ENCODE measurements at places on chromosomes 11 and 22. TPM values are rescaled to one million over a fixed set of nuclear protein-coding genes. Genes with fewer than 3 reads are reported as not detected.

DNA sequence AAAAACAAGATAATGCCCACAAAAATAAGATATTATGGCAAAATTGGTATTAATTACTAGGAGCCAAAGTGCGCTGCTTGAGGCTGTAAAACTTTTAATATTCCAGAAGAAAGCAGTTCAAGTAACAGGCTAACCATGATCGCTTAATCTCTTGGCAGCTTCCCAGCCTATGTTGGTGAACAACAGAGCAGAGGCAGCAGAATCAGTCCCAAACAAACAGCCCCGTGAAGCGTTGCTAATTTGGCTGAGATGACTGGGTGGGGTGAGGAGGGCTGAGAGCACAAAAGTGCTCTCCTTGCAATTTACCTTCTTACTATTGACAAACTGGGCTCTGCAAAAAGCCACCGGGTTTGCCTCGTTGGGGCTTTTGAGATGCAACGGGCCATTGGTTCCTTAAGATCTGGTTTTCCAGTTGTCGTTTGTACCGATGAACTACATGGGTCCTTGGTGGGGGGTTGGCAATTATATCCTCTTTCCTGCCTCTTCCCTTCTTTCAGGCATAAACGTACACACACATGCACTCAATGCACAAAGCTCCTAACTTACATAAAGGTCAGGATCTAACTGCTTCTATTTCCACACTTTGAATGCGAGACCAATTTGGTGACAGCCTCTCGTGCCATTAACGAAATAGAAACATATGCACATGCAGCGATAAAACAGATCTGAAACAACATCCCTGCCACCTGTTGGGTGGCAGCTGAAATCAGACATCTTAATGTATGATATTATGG is 407.6 kb upstream of the CADM1 start:
- H3K27me3 ChIP-seq: no peaks in the 10 kb centered on the region
- no peaks in the 10 kb centered on the region for H3K4me1 ChIP-seq
- H3K4me3 ChIP-seq: no peak overlapping the region
- H3K27ac ChIP-seq: no peak overlapping the region
- no peaks in the 10 kb centered on the region for H3K36me3 ChIP-seq
- no peak for DNase-seq

DNA sequence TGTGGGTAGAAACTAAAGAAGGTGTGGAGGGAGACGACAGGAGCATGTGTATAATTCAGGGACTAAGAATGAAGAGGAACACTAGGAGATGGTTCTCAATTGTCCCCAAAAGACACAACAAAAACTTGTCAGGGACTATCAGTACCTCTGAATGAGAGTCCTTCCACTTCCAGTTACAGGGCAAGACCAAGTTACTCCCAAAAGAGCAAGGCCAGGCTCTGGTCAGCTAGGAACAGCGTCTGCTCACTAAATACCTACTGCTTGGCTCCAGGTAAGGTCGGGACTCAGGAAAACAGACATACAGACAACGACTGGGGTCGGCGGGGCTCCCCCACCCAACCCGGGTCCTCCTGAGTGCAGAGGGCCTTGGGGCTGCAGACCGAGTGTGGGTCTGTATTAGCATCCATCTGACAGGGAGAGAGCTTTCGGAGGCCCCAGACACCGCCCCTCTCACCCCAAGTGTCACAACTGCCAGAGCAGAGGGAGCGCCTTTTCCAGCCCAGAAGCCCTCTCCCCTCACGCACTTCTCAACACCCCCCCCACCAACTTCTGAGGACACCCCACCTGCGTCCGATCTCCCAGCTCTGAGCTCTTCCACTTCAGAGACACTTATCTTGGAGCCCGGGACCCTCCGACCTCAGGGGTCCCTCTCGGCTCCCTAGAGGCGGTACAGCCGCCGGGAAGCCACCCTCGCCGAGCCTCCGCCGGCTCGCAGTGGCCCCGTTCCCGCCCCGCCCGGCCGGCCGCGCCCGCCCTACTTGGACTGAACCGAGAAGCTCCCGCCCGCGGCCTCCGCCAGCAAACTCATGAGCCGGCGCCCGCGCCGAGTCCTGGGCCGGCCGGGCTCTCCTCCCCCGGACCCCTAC is 522 bp downstream of the RHOG start:
- no peaks in the 10 kb centered on the region for H3K4me1 ChIP-seq
- peak overlapping the region; percentile 95 for H3K27ac ChIP-seq
- H3K27me3 ChIP-seq: no peaks in the 10 kb centered on the region
- no peak for DNase-seq
- peak overlapping the region; percentile 99 for H3K4me3 ChIP-seq

DNA sequence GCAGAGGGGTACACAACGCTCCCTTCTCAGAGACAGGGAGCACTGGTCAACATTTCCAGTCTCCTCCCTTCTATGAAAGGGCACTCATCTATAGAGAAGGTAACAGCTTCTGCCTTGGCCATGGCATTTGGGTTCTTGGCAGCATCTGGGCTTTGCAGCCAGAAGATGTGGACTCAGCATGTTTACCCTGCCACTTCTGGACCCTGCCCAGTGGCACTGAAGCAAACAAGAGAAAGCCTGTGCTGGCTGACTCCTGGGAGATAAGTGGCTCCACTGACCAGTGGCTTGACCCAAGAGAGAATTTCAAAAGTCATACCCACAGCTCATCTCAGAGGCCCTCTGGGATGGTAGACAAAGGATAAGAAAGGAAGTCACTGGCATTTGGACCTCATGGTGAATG is 8.0 kb downstream of the CSNK2A3 start:
- H3K4me1 ChIP-seq: peaks cover 21% of the 10 kb centered on the region
- H3K36me3 ChIP-seq: no peaks in the 10 kb centered on the region
- no peak overlapping the region for H3K4me3 ChIP-seq
- no peaks in the 10 kb centered on the region for H3K27me3 ChIP-seq

GRCh38 chr11:59154610-59155009 is 12.0 kb downstream of the FAM111A start:
- no peak overlapping the region for H3K4me3 ChIP-seq
- H3K36me3 ChIP-seq: peaks cover 8% of the 10 kb centered on the region
- no peak for DNase-seq

DNA sequence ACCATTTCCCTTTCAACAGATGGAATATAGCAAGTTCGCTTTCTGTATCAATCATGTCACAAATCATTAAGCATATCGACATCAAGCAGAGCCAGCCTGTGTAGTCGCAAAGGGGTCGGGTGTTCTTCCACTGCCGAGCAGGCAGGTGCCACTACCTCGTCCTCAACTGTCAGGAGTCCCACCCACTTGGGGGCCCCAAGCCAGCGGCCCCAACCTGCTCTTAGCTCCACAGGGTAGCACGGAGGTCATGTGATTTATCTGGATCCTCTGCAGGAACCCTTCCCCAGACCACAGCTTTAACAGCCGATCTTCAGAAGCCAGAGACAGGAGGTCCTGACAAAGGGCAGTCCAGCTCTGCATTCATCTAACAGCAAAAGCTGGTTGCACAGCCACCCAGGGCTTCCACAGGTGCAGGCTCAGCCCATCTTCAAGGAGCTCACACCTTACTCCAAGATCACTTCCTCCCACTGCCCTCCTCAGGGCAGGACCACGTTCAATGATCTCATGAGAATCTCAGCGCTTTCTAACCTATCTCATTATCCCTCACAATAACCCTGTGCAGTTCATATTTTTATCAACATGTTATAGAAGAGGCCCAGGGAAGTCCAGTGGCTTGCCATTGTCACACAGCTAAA is 110.2 kb downstream of the TRIM29 start:
- no peaks in the 10 kb centered on the region for H3K4me1 ChIP-seq
- no peaks in the 10 kb centered on the region for H3K27me3 ChIP-seq
- no peaks in the 10 kb centered on the region for H3K36me3 ChIP-seq
- H3K4me3 ChIP-seq: no peak overlapping the region
- no peak for DNase-seq

DNA sequence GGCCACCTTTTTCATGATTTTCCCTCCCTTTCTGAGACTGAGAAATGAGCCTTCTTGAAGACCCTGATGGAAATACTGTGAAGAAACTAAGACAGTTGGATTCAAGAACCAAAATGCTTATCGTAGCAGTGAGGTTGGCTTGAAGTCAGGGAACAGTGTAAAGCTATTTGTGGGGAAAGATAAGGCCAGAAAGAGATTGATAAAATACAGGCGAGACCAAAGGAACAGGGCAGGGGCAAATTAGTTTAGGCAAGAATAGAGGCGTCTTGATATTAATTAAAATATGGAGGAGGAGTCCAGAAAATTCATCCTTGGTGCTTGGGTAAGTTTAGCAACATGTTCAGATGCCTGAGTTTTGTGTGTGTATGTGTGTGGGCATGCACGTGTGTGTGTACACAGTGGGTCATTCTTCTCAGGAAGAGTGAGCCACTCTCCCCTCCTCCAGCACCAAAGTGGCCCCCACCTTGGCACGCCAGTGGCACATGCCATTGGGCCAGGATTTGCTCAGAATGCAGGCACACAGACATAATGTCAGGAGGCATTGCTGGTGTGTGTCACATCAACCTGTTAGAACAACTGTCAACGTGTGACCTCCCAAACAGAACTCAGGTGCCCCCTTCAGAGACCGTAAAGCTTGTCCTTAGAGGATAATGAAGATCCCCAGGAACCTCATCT is 3.9 kb upstream of the EHF start:
- H3K4me3 ChIP-seq: no peak overlapping the region
- DNase-seq: no peak

DNA sequence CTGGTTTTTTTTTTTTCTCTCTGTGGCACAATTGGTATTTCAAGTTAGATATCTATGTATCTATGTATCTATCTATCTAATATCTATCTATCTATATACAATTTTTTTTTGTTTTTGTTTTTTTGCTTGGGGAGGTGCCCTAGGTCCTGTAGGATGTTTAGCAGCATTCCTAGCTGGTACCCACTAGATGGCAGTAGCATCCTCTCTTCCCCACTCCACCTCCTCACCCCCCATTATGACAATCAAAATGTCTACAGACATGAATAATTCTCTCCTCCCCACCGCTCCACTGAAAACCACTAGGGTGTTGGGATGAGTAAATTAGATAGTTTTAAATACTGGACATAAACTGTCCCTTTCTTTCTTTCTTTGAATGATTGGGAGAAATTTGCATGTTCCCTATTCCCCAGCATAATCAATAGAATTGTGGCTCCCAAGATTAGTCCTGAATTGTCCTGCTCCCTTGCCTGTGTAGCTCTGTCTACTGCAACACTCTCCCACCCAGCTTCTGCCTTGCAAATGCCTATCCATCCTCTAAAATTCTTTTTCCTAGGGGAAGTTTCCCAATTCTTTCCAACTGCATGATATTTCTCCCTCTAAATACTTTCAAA is 1152.4 kb downstream of the LRRC4C start:
- H3K27me3 ChIP-seq: no peaks in the 10 kb centered on the region
- H3K36me3 ChIP-seq: no peaks in the 10 kb centered on the region
- no peaks in the 10 kb centered on the region for H3K4me1 ChIP-seq
- H3K4me3 ChIP-seq: no peak overlapping the region
- DNase-seq: no peak
- H3K27ac ChIP-seq: no peak overlapping the region

- H3K36me3 ChIP-seq: no peaks in the 10 kb centered on the region
- no peak overlapping the region for H3K4me3 ChIP-seq
- no peaks in the 10 kb centered on the region for H3K27me3 ChIP-seq
- H3K4me1 ChIP-seq: peaks cover 3% of the 10 kb centered on the region
Observed at GRCh38 chr11:73193251-73194033, 24.6 kb upstream of the P2RY2 start.

- H3K4me3 ChIP-seq: peak within 1 kb of the TSS; percentile 93
- DNase-seq: peak; percentile 98
- peaks cover 44% of the 10 kb centered on the region for H3K4me1 ChIP-seq
Observed at GRCh38 chr11:71928737-71929443, at the start of gene RNF121. TSS of gene RNF121 (plus strand) at chr11:71929046. CDS start at chr11:71929062, 16 bp downstream.

DNA sequence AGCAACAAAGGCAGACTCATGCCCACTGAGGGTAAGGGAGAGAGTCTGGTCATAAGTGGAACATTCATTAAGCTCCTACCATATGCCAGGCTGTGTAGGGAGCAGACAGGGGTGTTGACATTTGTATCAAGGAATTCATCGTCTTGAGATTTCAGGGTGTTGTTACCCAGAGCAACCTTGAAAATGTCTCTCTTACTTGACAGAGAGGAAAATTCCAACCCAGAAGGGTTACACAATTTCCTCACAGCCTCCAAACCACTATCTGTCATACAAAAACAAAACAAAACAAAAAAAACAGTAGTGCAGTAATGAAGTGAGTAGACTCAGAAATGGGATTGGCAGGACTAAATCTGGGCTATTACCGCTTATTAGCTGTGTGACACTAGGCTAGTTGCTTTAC is 113.2 kb downstream of the MIAT start:
- H3K4me1 ChIP-seq: no peaks in the 10 kb centered on the region
- H3K27ac ChIP-seq: no peak overlapping the region
- no peak for DNase-seq
- H3K4me3 ChIP-seq: no peak overlapping the region

Gene NXPE1
- 18.0 TPM for polyA plus RNA-seq

Gene ARHGAP8
- 30.9 TPM for polyA plus RNA-seq

Gene GPR83
- polyA plus RNA-seq: not detected
